SK-N-SH (cell line): ENCODE measurements at places on chromosomes 13 and 19.

DNA sequence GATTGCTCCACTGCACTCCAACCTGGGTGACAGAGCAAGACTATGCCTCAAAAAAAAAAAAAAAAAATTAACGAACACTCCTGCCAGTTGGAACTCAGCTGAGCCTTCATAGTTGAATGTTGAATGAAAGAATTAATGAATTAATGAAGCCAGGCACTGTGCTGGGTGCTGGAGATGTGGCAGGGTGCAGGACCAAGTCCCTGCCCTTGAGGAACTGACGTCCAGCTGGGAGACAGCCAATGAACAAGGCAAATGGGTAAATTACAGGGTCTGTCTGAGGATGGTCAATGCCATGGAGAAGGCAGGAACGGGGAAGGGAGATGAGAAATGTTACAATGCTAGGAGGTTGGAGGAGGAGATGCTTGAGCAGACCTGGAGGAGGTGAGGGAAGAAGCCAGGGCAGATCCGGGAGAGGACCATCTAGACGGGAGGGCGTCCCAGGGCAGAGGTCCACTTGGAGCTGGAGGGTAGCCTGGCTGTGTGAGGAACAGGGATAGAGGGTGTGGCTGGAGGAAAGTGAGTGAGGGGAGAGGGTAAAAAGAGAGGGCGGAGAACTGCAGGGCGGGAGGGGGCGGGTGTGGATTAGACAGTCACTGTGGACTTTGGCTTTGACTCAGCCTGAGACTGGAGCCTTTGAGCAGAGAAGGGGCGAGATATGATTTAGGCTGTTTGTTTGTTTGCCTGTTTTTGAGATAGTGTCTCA lies 16.8 kb upstream of the IGSF23 start:
- DNase-seq: no peak

DNA sequence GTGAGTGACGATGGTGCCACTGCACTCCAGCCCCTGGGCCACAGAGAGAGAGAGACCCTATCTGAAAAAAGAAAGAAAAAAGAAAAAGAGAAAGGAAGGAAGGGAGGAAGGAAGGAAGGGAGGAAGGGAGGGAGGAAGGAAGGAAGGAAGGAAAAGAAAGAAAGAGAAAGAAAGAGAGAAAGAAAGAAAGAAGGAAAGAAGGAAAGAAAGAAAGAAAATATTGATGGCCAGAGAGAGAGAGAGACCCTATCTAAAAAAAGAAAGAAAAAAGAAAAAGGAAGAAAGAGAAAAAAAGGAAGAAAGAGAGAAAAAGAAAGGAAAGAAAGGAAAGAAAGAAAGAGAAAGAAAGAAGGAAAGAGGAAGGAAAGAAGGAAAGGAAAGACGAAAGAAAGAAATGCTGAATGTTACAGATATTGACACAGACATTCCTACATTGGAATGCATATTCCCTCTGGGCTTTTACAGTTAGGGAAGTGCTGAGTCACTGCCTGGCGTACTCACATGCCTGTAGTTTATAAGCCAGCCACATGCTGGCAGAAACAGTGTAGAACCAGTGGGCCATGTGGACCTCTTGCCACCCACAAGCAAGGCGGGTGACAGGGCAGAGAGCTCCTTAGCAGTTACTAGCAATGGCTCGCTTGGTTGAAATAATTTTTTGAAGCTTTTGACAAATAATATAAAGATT lies 34.6 kb upstream of the SLC46A3 start:
- DNase-seq: no peak

- no peak for DNase-seq
These were observed 110.1 kb downstream of the SLAIN1 start for GRCh38 chr13:77807431-77808135.

DNA sequence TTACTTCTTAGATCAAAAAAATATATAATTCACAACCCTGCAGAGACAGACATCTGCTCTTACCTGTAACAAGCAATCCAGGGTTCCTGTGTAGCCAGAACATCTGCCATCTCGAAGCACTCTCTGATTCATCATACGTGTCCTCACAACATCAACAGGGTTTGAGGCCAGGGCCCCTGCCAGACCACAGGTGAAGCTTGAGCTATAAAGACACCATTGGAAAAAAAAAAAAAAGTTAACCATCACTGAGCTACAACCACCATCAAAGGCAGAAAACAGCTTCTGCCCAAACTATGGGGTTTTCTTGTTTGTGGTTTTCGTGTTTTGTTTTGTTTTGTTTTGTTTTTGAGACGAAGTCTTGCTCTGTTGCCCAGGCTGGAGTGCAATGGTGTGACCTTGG lies 19.3 kb downstream of the SLC25A30 start:
- DNase-seq: no peak

GRCh38 chr19:1252221-1252820 lies 3.9 kb downstream of the MIDN start:
- peak; percentile 55 for DNase-seq

DNA sequence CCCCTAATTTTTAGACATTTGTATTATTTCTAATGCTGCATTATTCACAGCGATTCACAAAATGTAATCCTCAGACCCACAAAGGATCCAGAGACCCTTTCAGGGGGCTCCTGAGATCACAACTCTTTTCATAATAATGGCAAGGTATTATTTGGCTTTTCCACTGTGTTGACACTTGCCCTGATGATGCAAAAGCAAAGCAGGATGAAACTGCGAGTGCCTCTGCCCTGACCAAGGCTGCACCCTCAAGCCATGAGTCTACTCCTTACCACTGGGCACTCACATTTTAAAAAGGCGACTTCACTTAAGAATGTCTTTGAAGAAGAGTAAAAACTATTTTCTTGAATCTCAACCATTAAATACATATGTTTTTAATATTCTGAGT lies 11.4 kb downstream of the ELF1 start:
- no peak for DNase-seq

GRCh38 chr13:99648927-99649326 lies 147.7 kb downstream of the TM9SF2 start:
- DNase-seq: no peak

DNA sequence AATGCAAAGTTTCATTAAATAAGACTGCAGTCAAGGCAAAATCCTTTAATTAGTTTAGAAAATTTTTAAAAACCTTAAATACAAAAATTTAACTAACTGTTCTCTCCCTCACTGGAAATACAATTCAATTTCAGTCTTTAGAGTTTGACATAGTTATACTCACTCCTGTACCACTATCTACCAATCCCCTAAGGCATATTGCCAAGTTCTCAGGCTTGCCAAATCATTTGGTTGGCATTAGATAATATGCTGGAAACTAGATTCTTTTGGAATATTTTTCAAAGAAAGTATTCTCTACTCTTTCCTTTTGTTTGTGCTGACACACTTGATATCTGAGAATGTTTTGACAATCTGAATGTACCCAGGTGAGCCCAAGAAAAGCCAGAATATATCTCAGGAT lies 77.2 kb downstream of the TSC22D1 start:
- DNase-seq: no peak

GRCh38 chr13:109737606-109738005 lies 48.8 kb downstream of the IRS2 start:
- no peak for DNase-seq

DNA sequence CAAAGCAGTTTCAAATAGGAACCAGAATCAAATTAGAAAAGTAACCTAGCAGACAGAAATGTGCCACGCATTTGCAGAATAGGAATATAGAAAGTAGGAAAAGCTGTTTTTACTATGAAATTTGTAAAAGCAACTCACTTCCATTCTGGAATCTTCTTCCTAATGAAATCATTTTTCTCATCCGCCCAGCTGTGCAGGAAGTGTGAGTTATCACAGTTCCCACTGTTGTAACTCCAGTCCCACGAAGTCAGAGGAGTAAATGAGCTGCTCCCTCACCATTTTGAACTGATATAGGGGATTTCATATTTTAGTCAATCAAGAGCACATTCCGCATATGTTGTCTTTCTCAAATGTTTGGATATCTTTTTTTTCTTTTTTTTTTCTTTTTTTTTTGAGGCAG lies 230.8 kb downstream of the TBC1D4 start:
- no peak for DNase-seq

DNA sequence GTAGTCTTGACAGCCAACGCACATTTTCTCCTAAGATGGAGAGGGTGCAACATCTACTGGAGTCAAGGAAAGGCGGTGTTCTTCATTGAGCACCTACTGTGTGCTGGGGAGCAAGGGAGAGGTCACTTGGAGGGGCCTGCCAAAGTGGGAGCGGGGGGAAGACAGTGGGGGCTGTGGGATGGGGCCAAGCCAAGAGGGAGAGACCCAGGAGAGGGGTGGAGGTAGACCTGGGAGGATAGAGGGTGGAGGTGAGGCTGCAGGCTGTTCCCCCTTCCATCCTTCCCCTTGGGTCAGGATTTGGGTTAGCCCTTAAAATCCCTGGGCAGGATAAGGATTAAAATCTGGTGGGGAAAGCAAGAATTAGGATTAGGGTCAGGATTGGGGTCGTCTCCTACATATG lies 1.7 kb upstream of the PLPP2 start:
- peak; percentile 30 for DNase-seq

DNA sequence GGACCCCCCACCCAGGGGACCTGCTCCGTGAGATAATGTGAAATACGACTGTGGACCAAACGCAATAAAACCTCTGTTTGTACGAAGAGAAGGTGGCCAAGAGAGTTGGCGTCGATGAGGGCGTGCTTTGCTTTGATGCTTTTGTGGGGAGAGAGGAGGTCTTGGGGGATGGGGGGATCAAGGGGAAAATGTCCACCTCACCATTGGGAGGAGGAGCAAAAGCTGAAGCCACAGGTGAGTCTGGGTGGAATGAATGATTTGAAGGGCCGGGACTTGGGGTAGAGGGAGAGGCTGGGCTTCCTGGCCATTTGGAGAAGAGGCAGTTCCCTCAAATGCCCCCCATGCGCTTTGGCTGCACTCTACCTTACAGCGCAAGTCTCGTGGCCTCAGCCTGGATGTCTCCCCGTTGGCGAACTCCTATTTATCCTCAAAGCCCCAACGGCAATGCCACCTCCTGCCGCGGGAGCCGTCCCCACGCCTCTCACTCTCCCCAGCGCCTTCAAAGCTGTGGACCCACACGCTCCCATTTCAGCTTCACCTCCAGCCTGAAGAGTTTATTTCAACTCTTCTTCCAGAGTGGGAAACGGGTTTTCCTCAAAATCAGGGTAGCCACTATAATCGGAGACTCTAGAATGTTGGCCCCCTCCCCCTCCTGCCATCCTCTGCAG lies 795 bp upstream of the ABCA7 start:
- no peak for DNase-seq

GRCh38 chr19:39410017-39410830 lies 2.2 kb upstream of the PLEKHG2 start:
- DNase-seq: peak; percentile 73

DNA sequence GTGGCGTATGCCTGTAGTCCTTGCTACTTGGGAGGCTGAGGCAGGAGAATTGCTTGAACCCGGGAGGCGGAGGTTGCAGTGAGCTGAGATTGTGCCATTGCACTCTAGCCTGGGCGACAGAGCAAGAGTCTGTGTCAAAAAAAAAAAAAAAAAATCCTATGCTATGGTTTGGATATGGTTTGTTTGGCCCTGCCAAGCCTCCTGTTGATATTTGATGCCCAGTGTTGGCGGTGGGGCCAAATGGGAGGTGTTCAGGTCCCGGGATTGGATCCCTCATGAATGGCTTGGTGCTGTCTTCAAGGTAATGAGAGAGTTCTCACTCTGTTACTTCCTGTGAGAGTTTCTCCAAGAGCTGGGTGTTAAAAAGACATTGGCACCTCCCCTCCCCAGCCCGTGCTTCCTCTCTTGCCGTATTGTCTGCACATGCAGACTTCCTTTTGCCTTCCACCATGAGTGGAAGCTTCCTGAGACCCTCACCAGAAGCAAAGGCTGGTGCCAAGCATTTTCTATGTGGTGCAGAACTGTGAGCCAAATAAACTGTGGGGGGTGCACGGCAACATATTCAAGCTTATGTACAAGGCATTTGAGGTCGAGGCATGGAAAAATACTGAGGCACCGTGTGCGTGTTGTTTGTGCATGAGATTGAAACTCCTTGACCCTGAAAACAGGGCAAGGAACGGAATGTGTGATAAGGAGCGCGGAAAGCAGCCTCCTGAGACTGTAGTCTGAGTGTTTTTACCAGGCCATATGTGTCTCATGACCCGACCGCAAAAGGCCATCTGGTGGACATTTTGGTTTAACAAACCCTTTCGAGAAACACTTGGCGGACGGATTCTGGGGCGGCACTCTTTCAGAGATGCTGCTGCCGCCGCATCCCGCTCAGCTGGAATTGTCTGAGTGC lies 7.3 kb downstream of the SIGLEC9 start:
- DNase-seq: peak; percentile 34

DNA sequence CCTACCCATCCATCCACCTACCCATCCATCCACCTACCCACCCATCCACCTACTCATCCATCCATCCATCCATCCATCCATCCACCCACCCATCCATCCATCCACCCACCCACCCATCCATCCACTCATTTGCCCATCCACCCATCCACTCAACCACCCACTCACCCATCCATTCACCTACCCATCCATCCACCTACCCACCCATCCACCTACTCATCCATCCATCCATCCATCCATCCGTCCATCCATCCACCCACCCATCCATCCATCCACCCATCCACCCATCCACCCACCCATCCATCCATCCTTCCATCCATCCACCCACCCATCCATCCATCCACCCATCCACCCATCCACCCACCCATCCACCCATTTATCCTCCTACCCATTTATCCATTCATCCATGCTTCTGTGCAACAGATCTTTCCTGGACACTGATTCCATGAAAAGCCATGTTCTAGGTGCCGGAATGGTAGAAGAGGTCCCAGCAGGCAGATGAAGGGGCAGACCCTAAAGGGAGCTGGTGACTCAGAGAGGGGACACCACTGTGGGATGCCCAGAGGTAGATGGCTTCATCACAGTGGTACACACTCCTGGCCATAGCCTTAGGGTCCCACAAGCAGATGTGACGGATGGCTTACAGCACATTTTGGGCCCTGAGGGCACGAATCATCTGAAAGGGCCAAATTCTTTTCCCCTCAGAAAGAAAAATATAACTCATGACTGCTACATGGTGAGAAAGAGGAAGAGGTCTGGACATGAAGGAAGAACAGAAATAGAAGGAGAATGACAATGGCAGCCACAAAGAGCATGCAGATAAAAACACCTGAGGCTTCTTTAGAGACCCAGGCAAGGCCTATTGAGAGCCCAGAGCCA lies 76.0 kb downstream of the KCTD15 start:
- no peak for DNase-seq

DNA sequence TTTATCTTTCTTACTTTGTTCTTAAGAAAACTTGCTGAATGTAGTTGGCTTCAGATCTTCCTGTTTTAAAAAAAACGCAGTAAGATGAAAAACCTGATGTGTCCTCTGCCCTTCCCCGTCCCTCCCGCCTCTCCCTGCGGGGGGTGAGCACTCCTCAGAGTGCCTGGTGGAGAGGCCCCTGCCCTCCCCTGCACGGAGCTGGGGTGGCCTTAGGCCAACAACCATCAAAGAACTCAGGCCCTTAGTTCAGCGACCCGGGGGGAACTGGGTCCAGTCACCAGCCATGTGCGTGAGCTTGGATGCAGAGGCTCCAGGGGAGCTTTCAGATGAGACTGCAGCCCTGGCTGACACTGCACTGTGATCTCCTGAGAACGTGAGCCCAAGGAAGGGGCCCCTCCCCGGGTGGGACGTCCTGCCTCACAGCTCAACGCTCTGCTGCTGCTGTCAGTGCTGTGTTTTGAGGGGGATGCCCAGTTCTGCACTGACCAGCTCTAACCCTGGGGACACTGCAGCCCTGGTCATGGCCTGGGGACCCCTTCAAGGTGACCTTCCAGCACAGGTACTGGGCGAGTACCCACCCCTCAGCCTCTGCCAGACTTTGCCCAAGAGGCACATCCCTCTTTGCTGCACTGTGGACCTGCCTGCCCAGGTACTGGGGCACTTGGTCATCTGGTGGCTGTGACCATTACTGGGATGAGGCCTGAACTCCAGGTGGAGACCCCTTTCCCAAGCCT lies 42.7 kb downstream of the ANKRD10 start:
- no peak for DNase-seq

GRCh38 chr19:3324405-3324856 lies 42.0 kb upstream of the NFIC start:
- DNase-seq: peak; percentile 74
